Left ventricle myocardium superior (tissue), 1 donor: ENCODE measurements at places on chromosomes 16 and 17. TPM values are rescaled to one million over a fixed set of nuclear protein-coding genes. Genes with fewer than 3 reads are reported as not detected.

GRCh38 chr17:19539040-19539399 is 5.4 kb downstream of the SLC47A1 start:
- DNase-seq, result no peak

DNA sequence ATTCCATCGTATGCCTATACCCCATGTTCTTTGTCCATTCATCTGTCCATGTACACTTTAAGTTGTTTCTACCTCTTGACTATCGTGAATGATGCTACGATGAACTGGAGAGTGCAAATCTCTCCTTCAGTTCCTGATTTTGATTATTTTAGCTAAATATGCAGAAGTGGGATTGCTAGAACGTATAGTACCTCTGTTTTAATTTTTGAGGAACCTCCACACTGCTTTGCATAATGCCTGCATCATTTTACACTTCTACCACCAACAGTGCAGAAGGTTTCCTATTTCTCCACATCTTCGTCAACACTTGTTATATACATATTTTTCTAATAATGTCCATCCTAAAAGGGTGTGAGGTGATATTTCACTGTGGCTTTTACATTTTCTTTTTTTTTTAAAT is 43.9 kb downstream of the SDR42E1 start:
- no peak for DNase-seq

DNA sequence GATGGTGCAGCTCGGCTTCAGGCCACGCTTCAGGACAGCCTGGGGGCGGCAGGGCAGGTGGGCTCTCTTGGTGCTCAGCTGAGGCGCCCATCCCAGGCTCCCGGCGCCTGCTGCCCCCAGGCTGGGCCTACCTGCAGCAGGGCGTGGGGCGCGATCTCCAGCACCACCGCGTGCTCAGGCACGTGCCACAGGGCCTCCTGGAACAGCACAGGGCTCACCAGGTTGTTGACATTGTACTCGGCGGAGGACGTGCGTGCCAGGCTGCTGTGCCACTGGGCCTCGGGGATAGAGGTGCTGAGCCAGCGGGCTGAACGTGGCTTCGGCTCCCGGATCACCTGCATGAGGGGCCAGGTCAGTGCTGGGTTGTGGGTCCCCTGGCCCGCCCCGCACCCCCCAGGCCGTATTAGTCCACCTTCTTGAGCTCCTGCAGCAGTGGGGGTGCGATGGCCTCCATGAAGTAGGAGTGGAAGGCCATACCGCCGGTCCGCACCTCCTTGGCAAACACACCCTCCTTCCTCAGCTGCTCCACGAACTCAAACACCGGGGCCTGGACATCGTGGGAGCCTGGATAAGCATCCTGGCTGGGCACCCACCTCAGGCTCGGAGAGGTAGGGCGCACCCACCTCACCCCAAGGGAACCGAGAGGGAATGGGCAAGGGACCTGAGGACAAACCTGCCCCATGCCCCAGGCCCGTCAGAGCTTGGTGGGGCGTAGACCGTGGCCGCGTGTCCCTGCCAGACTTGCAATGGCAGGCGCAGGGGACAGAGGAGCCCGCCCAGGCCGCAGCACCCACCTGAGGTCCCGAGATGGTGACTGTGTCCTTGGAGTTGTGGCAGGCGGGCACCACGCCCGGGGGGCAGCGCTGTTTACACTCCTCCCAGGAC is 9.0 kb downstream of the FASN start:
- peak; percentile 25 for DNase-seq

DNA sequence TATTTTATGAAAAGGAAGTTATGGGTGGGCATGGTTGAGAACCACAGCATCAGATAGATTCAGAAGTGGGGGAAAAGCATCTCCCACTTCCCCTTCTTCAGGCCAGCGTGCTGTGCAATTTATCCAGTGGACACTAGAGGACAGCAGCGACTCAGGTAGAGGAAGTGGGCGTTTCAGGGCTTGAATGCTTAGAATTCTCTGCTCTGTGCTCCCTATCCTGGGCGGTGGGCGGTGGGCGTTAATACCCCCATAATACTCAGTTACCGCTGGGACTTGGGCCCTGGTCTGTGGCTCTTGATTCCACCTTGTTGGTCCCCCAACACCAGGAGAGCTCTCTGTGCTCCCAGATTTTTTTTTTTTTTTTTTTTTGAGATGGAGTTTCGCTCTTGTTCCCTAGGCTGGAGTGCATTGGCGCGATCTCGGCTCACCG is 3.7 kb upstream of the LYZL6 start:
- no peak for DNase-seq

WNT3 gene
- total RNA-seq, result 0.92 TPM

- no peak for DNase-seq
These were observed 92.6 kb upstream of the CBX4 start for GRCh38 chr17:79931817-79932309.

GRCh38 chr16:52929478-52930400 is 123.0 kb downstream of the CHD9NB start:
- no peak for DNase-seq

DNA sequence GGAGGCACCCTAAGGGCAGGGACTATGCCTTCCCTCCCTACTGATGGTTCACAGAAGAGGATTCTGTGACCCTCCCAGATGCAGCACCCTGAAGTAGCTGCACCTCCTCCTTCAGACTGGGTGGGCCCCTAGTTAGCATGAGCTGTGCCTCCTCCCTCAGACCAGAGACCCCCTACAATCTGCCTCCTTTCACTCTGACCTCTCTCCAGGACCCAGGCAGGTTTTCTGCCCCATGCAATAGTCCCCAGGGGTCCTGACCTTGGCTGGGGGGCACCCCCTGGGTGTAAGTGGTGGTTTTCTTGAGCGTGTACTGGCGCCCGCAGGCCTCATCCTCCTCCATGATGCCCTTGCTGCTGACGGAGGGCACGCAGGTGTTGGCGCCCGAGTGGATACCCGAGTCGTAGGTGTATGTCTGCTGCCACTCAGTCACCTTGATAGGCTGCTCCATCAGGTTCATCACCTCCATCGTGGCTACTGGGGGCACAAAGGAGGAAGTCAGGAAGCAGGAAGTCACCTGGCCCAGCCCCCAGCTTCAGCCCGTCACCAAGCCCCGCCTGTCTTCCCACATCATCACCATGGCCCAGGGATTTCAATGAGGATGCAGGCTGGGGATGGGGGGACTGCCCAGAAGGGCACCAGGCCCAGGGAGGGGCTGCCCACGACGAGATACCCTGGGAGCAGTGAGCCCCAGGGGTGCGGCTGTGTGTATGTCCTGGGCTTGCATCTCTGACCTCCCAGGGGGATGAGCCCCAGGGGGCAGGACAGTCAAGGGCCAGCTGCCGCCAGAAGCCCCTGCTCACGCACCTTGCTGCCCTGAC is 14.9 kb downstream of the JUP start:
- DNase-seq, result no peak

DNA sequence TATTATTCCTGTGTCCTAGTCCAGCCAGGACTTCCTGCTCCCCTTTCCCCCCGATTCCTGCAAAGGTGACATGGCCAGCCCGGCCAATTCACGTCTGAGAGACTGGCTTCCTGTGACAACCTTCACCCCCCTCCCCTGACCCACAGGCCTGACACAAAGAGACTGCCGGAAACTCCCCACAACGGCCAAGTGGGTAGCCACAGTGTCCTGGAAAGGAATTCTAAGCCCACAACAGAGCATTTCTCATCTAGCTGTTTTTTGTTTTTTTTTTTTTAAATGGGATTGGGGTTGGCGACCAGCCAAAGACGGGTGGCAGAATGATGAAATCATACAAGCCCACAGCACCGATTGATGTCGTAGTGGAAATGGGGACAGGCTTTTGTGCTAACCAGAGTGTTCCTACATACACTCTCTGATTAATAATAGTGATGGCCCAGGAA is 2.8 kb upstream of the XAF1 start:
- DNase-seq, result peak; percentile 61

DNA sequence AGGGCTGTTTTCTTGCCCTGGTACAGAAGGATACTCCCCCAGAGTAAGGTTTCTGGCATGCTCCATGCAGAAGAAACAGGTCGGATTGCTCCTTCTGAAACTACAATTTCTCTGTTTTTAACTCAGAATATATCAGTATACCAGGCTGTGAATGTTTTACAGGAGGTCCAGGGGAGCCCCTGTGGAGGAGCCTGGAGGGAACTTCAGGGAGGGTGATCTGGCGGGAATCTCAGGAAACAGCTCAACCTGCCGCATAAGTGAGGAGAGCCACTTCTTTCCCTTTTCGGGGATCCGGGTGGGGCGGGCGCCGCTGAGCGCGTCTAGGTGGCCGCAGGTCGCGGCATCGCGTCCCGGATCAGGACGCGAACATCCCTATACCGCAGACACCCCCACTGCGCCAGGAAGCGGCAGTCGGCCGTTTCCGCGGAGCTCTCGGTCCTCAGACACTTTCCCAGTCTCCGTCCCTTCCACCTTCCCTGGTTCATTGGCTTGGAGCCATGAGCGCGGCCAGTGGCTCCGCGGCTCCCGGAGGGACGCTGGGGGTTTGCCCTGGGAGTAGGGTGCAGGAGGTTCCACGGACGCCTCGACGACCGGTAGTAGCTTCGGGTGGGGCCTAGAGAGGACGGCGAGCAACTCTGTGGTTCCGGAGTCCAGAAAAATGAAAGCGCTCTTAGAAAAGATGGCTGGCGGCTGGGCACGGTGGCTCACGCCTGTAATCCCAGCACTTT is 3.1 kb upstream of the ZNF764 start:
- DNase-seq, result peak; percentile 63

GRCh38 chr16:5412731-5413130 is 315.1 kb upstream of the EEF2KMT start:
- no peak for DNase-seq

GRCh38 chr17:83175822-83176622 is 96.6 kb downstream of the METRNL start:
- no peak for DNase-seq

TNP2 gene
- total RNA-seq, result not detected

GRCh38 chr17:75288770-75289114 is 491 bp downstream of the SLC25A19 start:
- no peak for DNase-seq

DNA sequence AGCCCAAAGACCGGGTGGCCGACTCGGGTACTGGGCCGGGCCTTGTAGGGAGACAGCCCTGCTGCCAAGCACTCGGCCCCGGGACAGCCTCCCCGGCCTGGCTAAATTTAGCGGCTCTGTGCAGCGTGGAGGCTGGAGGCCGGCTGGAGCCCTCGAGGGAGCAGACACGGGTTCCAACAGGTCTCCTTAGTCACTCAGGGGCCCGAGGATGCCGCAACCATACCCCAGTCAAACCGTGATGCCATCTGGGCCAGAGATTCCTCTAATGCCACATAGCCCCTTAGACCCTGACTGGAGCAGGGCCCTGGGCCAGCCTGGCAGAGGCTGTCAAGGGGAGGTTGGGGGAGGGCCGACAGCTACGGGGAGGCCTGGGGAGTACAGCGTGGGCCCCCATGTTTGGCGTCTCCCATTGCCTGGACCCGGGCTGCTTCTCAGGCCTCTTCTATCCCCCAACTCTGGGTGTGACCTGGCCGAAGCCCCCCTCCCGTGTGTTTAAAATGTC is 2.9 kb upstream of the P2RX1 start:
- DNase-seq, result peak; percentile 59

DNA sequence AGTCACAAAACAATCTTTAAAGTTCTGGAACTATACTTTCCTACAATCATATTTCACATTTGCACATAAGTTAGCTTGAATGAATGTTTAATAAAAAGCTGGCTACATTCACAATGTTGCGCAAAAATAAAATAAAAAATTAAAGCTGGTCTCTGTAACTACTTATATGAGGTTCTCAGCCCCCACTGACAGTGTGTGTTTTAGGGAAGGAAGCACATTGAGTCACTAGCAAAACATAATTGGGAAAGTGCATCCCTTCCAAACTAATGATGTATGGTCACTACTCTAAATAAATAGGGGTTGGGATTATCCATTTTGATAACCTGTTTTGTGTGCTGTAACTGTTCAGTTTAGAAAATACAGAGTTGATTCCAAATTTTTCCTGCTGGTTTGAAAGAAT is 251.9 kb downstream of the IRX3 start:
- no peak for DNase-seq

PMP22 gene
- 179 TPM for total RNA-seq

GRCh38 chr17:5055543-5055942 is 20.3 kb upstream of the SLC52A1 start:
- no peak for DNase-seq

C17orf78 gene
- not detected for total RNA-seq
